Inflammatory macrophage treated with lipopolysaccharide for 4 hours (primary cell): ENCODE measurements at places on chromosomes 11 and 22.

- DNase-seq, result no peak
These were observed 40.3 kb downstream of the BCL2L13 start for GRCh38 chr22:17678817-17679385.

- no peak for DNase-seq
These were observed 31.9 kb upstream of the SMIM38 start for GRCh38 chr11:69123593-69124545.

GRCh38 chr22:42895541-42895981, 38.5 kb upstream of the ARFGAP3 start:
- DNase-seq, result peak; percentile 86

GRCh38 chr11:87300640-87301380, 263.1 kb downstream of the TMEM135 start:
- no peak for DNase-seq

GRCh38 chr22:46587492-46588278, 32.5 kb upstream of the GRAMD4 start:
- peak; percentile 24 for DNase-seq

DNA sequence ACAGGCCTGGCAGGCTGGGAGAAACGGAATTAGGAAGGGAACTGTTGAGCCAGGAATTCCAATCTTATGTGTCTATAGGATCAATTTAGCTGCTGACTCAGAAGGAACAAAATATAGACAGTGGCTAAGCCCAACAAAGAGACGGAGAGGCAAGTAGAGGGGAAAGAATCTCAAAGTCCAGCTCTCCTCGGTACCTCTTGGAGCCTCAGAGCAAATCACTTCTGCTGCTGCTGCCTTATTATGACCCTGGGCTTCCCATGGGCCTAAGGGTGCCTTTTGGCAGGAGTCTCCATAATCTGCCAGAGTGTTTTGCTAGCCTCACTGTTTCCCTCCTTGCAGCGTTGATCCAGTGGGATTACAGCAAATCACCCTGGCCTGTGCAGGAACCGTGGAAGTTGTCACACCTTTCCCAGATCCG, 31.7 kb downstream of the PAX6 start:
- no peak for DNase-seq

- DNase-seq, result no peak
These were observed 9.3 kb upstream of the MSANTD4 start for GRCh38 chr11:106031202-106031810.

DNA sequence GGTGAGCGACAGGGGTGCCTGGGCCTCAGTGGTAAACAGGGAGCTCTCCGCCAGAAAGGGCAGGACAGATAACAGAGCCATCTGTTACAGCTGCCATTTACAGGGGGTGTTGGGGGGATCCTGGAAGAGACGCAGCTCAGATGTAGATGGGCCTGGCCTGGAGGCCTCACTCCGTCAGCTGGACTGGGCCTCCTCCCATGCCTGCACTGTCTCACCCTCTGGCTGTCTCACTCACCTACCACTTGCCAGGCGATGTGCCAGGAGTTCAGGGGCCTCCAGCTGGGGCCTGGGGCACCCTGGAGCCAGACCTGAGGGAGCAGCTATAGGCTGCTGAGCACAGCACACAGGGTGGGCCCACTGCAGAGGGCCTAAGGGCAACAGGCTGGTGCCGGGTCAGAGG, 16.3 kb upstream of the SUSD2 start:
- DNase-seq, result no peak

DNA sequence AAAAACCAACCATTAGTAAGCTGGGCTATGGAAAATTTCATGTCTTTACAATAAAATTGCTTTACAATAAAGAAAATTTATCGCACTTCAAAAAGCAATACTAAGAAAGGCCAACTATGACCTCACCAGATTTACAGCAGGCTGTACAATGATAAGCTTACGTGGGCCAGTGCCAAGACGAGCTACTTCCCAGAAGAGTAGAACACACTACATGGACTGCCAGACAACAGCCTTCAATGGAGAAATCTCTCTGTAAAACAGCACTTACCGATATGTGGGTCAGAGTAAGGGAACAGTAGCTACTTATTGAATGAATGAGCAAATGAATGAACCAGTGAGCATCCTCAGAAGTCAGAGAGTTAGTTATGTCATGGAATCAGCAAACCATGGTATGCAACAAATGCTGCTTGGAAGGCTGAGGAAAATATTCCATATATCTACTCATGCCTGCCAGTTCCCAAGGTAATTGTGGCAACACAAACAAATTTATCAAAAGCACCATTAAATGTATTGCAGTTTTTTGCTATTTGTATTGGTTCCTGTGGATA, 74.4 kb downstream of the SLC36A4 start:
- DNase-seq, result no peak

- no peak for DNase-seq
These were observed 284.8 kb downstream of the ETS1 start for GRCh38 chr11:128302425-128303186.

DNA sequence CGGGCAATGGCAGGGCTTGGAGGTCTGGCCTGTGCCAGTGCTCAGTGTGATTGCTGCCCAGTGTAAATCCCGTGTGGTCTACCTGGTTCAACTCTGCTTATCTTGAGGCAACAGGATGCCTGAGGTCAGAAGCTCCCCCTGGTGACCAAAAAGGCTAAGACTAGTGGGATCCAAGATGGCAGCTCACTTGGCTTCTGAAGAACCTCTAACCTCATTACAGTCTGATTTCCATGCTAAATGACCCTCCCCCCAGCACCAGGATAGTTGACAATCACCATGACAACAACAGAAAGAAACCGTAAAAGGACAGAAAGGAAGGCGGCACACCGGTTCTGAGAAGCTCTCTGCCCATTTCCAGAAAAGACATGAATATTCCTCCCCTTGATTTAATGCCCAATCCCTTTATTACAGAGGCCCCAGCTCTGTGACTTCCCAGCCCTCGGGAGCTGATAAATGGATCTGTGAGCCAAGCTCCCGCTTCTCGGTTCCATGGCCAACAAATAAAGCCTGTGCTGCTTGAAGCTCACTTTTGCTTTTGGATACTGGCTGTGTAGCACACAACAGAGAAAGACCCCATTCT, 398.4 kb downstream of the CTTN start:
- DNase-seq, result no peak

- peak; percentile 39 for DNase-seq
These were observed 20.9 kb upstream of the UPB1 start for GRCh38 chr22:24474221-24474620.

- no peak for DNase-seq
These were observed 150.9 kb upstream of the GRK3 start for GRCh38 chr22:25413620-25414019.

DNA sequence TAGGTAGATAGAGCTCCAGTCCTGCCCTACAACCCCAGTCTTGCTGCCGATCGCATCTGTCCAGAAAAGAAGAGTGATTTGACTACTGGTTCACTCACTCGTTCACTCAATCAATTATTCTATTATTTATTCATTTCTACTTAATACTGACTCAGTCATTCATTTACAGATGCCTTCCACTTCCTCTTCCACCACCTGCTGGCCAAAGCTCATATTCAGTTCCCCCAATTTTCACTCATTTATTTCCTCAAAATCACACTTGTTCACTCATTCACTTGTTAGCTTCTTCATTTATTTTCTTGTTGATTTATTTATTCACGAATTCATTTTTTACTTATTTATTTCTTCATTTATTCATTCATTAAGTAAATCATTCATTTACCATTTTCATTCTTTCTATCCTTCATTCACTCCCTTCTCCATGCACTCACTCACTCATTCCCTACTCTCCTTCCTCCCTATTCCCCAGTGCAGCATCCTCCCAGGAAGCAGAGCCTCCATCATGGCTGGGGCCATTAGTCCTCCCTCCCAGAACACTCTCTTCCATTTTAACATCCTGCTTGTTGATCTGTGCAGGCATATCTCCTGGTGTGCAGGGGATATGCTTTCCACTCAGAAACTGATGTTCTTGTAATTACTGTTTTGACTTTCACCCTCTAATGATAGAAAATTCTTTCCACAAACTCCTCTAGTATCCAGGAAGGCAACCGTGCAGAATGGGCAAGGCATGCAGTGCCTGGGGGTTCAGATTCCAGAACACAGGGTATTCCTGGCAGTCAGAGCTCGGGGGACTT, 281.0 kb downstream of the TENM4 start:
- no peak for DNase-seq

- DNase-seq, result no peak
These were observed 230.3 kb downstream of the CSNK2A3 start for GRCh38 chr11:11122749-11123148.

DNA sequence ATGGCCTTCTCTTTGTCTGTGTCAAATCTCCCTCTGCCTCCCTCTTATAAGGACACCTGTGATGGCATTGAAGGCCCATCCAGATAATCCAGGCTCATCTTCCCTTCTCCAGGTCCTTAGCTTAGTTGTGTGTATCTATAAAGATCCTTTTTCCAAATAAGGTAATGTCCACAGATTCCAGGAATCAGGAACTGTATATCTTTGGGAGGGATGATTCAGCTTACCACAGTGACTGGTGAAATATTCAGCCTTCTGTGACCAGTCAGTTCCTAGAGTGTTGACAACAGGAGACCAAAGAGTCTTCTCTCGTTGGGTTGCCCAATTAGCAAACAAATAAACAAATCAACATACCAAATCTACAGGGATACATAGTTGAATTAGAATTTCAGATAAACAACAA, 175.8 kb downstream of the MPPED1 start:
- DNase-seq, result no peak

DNA sequence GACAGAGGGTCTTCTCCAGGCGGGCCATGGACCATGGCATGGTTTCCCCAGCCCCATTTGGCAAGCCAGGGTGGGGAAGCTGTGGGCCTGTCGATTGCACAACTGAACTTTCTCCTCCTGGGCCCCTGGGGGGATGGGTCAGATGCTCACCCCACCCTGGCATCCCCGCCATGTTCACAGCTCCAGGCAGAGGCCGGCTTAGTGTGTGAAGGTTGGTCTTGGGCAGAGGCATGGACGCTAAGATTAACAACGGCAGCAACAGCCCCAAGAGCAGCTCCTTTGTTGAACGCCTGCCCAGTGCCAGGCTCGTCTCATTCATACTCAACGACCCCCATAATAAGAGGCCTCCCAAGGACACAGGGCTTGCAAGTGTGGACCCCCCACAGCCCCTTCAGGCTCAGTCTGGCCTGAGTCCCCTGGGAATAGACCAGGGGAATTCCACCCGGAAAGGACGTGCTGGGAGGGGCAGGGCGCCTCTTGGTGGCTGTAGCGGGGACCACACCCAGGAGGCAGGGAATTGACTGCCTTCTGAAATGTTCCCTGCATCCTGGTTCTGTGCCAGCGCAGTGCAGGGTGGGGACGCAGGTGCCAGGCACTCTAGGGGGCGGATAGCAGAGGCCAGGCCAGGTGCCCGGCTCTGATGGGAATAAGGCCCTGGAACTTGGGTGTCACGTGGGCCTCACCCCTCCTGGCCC, 8.3 kb downstream of the TSPO start:
- DNase-seq, result no peak
